ENCODE measurements at places on chromosomes 7 and 10.

GRCh38 chr7:140981951-140982350, 32.8 kb downstream of the MRPS33 start:
- DNase-seq: no peak

DNA sequence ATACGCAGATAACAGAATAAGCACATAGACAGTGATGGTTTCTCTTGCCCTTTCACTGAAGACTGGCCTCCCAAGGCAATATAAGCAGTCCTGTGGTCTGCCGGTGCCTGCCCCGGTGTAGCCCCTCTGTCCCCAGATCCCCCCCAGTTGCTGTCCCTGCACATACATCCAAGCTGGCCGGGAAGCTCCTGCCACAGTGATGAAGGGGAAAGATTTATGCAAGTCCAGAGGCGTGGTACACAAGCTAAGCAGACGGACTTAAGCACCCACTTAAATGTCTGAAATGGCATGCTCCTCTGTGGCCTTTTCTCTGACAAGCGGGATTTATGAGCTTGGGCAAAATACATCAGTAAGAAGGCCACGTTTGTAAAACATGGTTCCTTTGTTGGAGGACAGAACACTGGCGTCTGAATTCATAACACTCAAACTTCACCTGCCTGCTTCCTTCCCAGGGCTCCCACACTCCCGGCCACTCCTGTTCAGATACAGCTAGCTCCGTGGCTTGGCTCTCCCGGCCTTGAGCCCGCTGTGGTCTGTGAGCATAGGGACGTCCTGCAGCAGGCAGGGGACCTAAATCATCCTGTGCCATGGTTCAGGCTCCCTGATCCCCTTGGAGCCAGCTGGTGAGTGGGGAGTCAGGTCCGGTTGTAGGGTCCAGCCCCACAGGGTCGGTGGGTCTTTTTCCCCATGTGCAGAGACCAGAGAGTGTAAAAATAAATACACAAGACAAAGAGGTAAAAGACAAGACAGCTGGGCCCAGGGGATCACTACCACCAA, 61.7 kb upstream of the PPP2R2D start:
- no peak for DNase-seq

DNA sequence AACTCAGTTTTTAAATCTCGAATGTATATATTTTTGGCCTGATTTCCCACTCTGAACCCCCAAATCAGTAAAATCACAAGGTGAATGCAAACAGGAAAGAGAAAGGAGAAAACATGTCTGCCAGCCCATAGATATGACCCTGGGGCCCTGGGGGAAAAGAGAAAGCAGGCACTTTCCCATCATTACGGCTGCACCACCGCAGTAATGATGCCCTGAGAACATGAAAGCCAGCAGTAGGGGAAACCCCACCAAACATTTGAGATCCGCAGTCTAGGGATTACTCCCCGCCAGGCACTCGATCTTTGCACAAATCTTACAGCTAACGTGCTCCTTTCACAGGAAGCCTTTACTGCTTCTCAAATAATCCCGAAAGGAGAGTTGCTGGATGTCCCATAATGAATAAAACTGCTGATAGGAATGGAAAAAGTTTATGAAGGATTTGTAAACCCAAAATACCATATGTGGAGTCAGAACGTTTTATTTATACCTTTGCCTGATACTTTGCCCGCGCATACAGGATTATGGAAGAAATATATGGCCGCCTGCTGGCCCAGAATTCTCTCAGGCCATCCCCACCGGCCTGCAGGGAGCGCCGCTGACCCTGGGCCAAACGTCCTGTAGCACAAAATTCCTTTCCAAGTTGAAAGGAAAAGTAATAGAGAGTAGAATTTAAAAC, 180.0 kb upstream of the INHBA start:
- DNase-seq: no peak

DNA sequence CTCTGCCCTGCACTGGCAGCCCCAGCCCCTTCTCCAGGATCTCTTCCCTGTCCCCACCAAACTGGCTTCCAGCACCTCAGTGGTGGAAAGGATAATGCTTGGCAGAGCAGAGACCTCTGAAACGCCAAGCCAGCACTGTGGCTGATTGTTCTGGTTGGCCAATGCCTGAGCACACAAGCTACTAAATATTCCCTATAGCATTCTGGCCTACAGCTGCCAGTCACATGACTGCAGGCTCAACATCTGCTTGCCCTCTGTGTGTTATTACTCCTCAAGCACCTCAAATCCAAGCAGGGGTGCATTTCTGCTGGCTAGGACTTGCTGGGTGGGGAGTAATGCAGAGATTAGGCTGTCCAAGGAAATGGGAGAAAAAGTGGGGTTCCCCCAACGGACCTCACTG, 6.1 kb downstream of the TBATA start:
- DNase-seq: no peak

GRCh38 chr7:16411391-16411790, 9.9 kb downstream of the CRPPA start:
- no peak for DNase-seq

GRCh38 chr7:7099584-7100014, 82.7 kb upstream of the C1GALT1 start:
- no peak for DNase-seq

GRCh38 chr7:18535810-18536415, 40.4 kb downstream of the HDAC9 start:
- no peak for DNase-seq

DNA sequence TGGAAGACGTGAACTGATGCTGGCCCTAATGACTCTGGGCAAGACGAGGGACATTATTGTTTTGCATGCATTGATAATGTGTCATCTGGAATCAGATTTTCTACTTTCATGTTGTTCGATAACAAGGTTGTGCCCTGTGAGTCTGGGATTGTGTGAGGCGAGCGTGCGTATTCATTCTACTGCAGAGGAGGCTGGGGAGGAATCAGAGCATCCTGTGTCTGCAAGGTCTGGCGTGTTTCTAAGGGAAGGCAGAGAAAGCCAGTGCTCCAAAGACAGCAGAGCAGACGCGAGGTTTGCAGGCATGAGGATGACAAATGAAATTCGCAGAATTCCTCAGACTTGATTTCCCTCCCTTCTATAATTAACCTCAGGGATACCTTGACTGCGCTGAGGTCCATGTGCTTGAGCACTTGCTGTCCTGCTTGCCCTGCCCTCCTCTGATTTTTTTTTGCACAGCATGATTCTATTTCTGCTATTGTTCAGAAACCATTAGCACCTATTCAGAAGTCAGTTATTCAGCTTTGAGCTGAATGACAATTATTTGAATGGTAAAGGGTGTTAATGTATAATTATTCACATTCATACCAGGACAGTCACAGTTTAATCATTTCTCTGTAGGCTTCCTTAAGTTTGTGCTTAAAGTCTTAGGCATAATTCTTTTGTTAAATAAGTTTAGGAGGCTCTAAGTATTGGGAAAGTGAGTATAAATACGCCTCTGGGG, 233.6 kb downstream of the EBF3 start:
- DNase-seq: no peak

DNA sequence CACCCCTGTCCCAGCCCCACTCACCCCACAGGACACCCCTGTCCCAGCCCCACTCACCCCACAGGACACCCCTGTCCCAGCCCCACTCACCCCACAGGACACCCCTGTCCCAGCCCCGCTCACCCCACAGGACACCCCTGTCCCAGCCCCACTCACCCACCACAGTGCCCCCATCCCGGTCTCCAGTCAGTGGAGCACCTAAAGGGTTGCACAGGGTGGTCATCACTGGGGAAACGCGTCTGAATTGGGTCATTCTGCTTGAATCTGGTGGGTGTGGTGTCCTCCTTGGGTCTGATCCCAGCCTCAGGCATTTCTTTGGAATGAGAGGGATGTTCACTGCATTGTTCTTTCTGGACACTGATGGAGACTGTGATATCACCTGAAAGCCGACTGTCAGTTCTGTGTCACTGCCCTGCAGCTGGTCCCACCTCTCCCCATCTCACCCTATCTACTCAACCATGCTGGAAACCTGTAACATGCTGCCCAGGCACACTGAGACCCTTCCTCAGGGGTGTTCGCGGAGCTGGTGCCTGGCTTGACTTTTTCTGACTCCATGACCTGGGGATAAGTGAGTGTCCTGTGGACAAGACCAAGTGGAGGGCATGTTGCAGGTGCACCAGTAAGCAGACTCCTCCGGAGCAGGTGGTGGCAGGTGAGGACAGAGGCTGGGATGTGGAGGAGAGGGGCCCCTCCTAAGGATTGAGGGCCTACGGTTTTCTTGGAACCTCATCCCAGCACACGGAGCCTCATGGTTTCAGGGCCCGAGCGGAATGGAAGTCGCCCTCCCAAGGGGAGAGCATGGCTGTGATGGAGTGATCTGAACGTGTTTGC, 262.5 kb upstream of the PPP2R2D start:
- no peak for DNase-seq

GRCh38 chr7:74084722-74085578, 1.3 kb downstream of the LIMK1 start:
- no peak for DNase-seq

DNA sequence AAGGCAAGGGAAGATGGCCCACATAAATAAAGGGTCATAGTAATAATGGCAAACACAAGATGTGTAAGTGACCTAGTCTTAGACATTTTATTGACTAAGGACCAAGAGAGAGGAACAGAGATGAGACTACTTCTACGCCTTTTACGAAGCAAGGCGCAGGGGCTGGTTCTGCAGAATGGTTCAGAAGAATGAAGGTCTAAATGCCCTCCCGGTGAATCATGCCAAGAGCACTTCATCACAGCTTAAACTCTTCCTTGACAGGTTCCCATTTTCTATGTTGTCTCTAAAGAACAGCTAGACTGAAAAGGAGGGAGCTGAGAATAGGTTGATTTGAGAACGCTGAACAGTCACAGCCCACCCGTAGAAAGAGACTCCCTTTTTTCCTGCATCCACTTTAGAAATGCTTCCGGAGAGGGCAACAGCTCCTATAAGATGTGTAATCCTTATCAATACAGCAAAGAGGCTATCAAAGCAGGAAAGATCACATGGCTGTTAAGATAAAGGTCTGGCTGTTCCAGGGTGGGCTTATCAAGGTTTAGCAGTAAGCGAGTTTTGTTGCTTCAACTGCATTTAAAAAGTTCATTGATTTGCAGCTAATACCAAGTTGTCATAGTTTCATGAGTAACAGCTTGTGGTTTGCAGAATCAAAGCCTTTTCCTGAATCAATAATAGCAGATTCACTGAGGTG, 93.4 kb upstream of the AUTS2 start:
- no peak for DNase-seq

DNA sequence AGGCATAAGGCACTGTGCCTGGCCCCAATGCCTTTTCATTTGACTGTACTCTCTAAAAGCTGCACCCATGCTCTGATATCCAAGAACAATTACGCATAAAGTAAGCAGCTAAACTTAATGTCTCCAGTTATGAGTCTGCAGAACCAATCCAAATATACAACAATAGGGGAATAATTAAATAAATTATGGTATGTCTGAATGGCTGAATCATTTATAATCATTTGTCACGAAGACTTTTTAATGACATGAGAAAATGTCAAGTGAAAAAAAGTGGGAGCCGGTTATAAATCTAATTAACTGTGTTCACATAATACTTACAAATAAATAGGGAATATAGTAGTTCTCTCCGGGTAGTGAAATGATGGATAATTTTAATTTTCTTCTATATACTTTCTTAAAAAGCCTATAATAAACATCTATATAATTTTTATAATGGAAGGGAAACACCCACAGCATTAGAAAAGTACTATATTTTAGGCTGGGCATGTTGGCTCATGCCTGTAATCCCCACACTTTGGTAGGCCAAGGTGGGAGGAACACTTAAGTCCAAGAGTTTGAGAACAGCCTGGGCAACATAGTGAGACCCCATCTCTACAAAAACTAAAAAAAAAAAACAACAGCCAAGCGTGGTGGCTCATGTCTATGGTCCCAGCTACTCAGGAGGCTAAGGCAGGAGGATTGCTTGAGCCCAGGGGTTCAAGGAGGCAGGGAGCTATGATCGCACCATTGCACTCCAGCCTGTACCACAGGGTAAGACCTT, 14.2 kb downstream of the SLC37A3 start:
- DNase-seq: peak; percentile 38

- DNase-seq: no peak
These were observed 123.8 kb downstream of the IPMK start for GRCh38 chr10:58143944-58144343.

DNA sequence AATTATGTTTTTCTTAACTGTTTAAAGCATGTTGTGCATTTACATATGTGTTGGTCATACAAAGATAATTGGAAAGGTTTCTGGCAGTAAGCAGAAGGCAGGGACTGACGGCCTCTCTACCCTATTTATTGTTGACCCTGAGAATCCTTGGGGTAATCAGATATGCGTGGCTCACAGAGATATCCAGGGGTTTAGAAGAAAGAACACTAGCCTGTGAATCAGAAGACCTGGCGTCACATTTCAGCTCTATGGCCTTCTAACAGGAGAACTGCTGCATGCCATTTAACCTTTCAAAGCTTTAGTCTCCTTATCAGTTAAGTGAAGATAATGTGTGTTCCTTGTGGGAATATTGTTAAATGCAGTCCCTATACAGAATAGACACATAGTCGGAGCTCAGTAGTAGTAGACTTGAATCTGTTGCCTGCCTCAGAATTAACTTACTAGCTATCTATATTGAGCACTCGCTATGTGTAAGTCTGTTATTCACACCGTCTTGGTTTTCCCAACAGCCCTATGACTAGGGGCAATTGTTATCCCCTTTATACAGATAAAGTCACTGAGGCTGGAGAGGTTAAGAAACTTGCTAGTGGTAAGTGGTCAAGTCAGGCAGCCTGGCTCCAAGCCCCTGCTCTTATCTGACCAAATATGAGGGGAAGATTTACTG, 129.6 kb upstream of the ANKRD1 start:
- no peak for DNase-seq

- no peak for DNase-seq
These were observed 36.6 kb downstream of the RHEB start for GRCh38 chr7:151482883-151483710.

DNA sequence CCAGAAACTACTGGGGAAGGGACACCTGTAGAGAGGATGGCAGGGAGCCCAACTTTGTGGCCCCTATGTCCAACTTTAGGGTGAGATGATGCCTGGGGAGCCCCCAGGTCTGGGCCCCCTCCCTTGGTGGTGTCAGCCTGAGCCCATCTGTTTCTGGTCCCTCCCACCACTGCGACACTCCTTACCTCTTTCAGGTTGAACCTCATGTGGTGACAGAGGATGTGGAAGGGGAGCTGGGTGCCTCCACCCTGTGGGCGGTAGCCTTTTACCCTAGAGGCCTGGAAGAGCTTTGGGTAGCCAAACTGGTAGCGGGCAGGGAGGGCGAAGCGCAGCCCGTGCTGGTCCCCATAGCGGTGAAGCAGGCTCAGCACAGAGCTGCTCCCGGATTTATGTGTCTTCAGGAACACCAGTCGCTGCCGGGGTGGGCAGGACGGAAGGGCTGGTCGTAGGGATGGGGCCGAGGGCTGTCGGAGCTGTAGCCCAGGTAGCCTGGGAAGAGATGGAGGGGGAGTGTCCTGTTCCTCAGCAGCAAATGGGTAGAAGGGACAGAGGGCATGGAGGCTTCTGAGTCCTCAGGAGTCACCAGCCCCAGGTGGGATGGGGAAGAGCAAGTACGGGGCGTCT, 2.0 kb downstream of the GAL3ST4 start:
- DNase-seq: no peak
